ENCODE measurements at places on chromosomes 2 and 18.
A peak's percentile ranks its signal among the peaks of the same experiment; 100 is the strongest.

DNA sequence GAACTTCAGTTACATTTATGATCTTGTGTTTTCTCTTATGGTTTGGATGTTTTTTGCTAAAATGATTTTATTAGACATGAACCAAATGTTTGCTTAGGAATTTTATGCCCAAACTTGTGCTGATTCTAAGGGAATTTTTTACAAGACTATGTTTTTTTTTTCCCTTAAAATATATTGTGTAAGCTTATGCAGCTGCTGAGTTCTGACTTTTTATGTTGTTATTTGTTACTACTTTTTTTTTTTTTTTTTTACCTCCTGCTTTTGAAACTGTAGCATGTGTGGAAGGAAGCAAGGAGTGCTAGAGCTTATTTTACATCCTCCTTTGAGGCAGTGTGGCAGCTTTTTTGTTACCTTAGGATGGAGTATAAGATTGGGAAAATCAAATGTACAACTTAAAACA, 6.0 kb upstream of the DNAH7 start:
- no peak overlapping the region for H3K27ac ChIP-seq
- H3K4me1 ChIP-seq: no peaks in the 10 kb centered on the region
- H3K27me3 ChIP-seq: no peaks in the 10 kb centered on the region
- DNase-seq: no peak
- H3K36me3 ChIP-seq: no peaks in the 10 kb centered on the region
- H3K4me3 ChIP-seq: no peak overlapping the region

DNA sequence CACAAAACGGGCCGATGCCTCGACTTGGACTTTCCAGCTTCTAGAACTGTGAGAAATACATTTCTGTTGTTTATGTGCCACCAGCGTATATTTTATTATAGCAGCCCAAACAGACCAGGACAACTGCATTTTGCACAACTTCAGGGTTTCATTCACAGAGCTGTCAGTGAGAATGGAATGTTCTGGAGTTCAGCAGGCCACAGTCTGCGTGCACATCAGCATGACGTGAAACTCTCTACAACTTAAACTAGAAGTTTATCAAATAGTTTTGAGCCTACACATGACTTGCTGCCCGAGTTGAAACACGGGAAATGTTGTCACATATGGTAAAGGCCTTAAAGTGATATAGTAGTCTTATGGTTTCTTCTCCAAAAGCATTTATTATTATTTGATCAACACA, 3.9 kb upstream of the TRIB2 start:
- no peak overlapping the region for H3K27ac ChIP-seq
- peaks cover 57% of the 10 kb centered on the region for H3K4me1 ChIP-seq
- H3K27me3 ChIP-seq: no peaks in the 10 kb centered on the region
- no peak overlapping the region for H3K4me3 ChIP-seq
- H3K36me3 ChIP-seq: peaks cover 18% of the 10 kb centered on the region
- DNase-seq: no peak

GRCh38 chr18:13124411-13124810, 94.1 kb upstream of the LDLRAD4 start:
- no peaks in the 10 kb centered on the region for H3K4me1 ChIP-seq
- peak overlapping the region; percentile 66 for H3K27ac ChIP-seq
- peaks cover 14% of the 10 kb centered on the region for H3K36me3 ChIP-seq
- no peak overlapping the region for H3K4me3 ChIP-seq
- H3K27me3 ChIP-seq: no peaks in the 10 kb centered on the region

DNA sequence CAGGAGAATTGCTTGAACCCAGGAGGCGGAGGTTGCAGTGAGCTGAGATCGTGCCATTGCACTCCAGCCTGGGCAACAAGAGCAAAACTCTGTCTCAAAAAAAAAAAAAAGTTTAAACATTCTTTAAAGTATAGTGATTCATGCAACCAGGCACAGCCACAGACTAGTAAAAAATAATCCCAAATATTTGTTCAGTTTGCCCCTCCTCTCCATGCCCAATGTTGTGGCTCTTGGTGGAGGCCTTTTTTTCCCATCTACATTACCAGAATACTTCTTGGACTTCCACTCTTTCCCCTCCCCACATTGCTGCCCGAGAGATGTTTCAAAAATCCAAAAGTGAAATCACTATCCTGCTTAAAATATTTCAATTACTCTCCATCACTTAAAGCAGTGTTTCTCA, 5.1 kb upstream of the MALT1 start:
- no peaks in the 10 kb centered on the region for H3K36me3 ChIP-seq
- H3K27ac ChIP-seq: no peak overlapping the region
- H3K27me3 ChIP-seq: no peaks in the 10 kb centered on the region
- H3K4me3 ChIP-seq: no peak overlapping the region

DNA sequence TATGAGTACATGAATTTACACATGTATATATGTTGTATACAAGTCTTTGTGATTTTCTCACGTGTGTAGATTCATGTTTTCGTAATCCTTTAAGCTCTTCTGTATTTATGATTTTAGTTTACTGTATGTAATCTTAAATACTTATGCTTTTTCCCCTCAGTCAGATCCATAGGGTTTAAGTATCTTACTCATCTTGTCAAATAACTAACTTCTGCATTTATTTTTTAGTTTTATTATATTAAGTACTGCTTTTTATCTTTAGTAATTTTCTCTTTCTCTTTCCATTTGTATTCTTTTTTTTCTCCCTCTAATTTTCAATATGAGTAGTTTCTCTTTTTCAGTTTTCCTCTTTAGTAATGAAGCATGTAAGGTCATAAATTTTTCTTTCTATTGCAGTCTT, 179.4 kb downstream of the LCLAT1 start:
- no peak for DNase-seq
- H3K36me3 ChIP-seq: no peaks in the 10 kb centered on the region
- peaks cover 10% of the 10 kb centered on the region for H3K4me1 ChIP-seq
- no peaks in the 10 kb centered on the region for H3K27me3 ChIP-seq
- H3K27ac ChIP-seq: no peak overlapping the region
- no peak overlapping the region for H3K4me3 ChIP-seq

Data from effector memory CD8-positive, alpha-beta T cell (primary cell).